CD14-positive monocyte (primary cell): ENCODE measurements at places on chromosomes 4 and X.

DNA sequence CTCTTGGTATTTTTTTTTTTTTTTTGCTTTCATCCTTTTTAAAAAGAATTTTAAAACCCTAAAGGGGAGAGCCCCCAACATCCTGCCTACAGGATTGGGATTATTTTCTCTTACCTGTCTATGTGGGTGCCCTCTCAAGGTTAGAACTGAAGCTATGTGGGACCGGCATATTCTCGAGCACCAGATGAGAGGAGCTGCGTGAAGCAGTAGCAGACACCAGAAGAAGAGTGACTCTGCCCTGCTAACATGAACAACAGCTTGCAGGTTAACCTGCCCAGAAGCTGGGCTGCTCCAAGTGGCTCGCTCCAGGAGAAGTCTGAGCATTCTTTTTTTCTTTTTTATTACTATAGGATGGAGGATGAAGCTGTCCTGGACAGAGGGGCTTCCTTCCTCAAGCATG is 102.6 kb upstream of the SLC4A4 start:
- H3K27me3 ChIP-seq, result no peaks in the 10 kb centered on the region
- no peak overlapping the region for H3K27ac ChIP-seq
- no peak for DNase-seq
- no peak overlapping the region for H3K4me3 ChIP-seq
- no peaks in the 10 kb centered on the region for H3K36me3 ChIP-seq

DNA sequence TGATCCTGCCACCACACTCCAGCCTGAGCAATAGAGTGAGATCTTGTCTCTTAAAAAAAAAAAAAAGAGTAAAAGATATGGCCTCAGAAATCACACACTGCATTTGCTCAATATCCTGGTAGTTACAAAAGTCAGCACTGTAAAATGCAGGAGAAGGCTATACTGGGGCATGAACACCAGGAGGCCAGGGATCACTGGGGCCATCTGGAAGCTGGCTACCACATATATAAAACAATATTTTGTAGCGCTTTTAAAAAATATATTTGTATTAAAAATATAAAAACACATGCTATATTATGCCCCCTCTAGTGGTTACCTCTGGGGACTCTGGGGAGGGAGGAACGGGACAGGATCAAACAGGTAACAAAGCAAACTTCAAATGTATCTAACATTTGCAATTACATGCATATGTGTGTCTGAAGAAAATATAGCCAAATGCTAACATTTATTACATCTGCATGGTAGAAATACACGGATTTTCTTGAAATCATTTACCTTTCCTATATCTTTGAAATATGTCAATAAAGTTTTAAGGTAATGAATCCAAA is 4.0 kb downstream of the C4orf46 start:
- no peak overlapping the region for H3K27ac ChIP-seq
- peaks cover 6% of the 10 kb centered on the region for H3K36me3 ChIP-seq
- H3K4me1 ChIP-seq, result peaks cover 46% of the 10 kb centered on the region
- no peaks in the 10 kb centered on the region for H3K27me3 ChIP-seq

DNA sequence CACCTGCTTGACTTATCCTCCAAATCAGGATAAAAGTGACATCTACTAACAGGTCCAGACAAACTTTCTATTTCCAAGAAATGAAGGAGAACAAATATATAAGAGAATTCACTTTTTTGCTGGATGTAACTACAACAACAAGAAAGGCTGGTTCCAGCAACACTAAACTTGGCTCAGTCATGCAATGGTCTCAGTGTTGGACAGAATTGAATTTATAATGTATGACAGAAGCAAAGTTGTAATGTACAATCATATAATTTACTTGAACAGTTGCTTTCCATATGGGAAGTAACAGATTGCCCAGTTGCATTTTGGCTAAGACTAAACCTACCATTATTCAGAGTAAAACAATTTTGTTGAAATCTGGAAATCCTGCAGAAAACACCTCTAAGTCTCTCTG is 183.3 kb upstream of the INTU start:
- no peaks in the 10 kb centered on the region for H3K36me3 ChIP-seq
- H3K27ac ChIP-seq, result no peak overlapping the region
- H3K4me3 ChIP-seq, result no peak overlapping the region
- no peaks in the 10 kb centered on the region for H3K27me3 ChIP-seq

DNA sequence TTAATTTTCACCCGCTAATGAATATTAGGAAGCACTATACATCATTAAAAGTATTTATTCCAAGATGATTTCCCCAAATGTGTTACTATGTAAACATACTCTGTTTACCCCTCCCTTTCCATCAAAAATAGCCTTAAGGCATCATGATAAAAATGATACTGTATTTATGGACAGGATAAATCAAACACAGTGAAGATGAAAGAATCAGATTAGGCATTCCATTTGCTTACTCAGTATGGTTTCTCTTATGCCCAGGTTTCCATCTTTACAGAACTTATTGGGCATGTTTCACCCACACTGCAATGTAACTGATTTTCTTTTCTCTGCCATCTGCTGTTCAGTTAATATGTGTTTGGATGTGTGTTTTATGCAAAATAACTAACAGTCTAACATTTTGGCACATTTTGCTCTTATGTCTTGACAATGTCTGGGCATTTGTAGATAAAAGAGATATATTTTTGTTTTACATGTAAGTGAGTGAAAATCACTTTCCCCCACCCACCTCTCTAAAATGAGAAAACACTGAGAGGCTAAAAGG is 445.2 kb downstream of the RPA4 start:
- no peaks in the 10 kb centered on the region for H3K27me3 ChIP-seq
- no peak for DNase-seq
- no peaks in the 10 kb centered on the region for H3K36me3 ChIP-seq
- no peaks in the 10 kb centered on the region for H3K4me1 ChIP-seq
- H3K27ac ChIP-seq, result no peak overlapping the region

- H3K36me3 ChIP-seq, result no peaks in the 10 kb centered on the region
- no peak overlapping the region for H3K27ac ChIP-seq
- H3K27me3 ChIP-seq, result no peaks in the 10 kb centered on the region
- H3K4me1 ChIP-seq, result no peaks in the 10 kb centered on the region
- DNase-seq, result no peak
These were observed 122.1 kb upstream of the GNPDA2 start for GRCh38 chr4:44848466-44848865.

- H3K27ac ChIP-seq, result no peak overlapping the region
- H3K4me3 ChIP-seq, result no peak overlapping the region
- H3K36me3 ChIP-seq, result no peaks in the 10 kb centered on the region
- DNase-seq, result no peak
- H3K4me1 ChIP-seq, result no peaks in the 10 kb centered on the region
These were observed 78.4 kb downstream of the REPS2 start for GRCh38 chrX:17024886-17025285.

GRCh38 chr4:38837849-38838248 is 18.8 kb downstream of the TLR6 start:
- no peak overlapping the region for H3K4me3 ChIP-seq
- peaks cover 15% of the 10 kb centered on the region for H3K4me1 ChIP-seq
- no peak overlapping the region for H3K27ac ChIP-seq
- H3K27me3 ChIP-seq, result no peaks in the 10 kb centered on the region
- DNase-seq, result no peak

- H3K4me3 ChIP-seq, result no peak overlapping the region
- no peaks in the 10 kb centered on the region for H3K4me1 ChIP-seq
- H3K27me3 ChIP-seq, result no peaks in the 10 kb centered on the region
- peaks cover 14% of the 10 kb centered on the region for H3K36me3 ChIP-seq
These were observed 39.5 kb downstream of the NSD2 start for GRCh38 chr4:1910643-1911042.

GRCh38 chr4:140944572-140944971 is 188.4 kb upstream of the TBC1D9 start:
- no peak overlapping the region for H3K27ac ChIP-seq
- no peaks in the 10 kb centered on the region for H3K27me3 ChIP-seq
- DNase-seq, result no peak
- no peaks in the 10 kb centered on the region for H3K4me1 ChIP-seq
- no peak overlapping the region for H3K4me3 ChIP-seq

DNA sequence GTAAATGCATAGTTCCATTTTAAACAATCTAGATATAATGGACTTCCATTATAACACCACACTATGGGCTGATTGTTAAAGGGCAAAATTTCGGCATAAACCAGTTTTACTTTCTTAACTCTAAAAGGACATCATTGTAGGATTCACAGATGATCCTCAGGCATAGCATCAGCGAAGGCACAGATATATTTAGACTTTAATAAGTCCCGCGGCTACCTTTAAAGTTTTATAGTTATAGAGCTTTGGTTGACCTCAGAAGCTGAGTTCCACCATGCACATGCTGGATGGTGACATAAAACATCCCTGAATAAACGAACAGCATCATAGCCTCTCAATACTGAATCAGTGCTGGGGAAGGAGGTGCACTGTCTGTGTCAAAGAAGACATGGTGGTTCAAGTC is 125.0 kb upstream of the PDLIM3 start:
- no peak overlapping the region for H3K27ac ChIP-seq
- no peaks in the 10 kb centered on the region for H3K4me1 ChIP-seq
- no peak for DNase-seq
- no peaks in the 10 kb centered on the region for H3K27me3 ChIP-seq
- no peaks in the 10 kb centered on the region for H3K36me3 ChIP-seq

DNA sequence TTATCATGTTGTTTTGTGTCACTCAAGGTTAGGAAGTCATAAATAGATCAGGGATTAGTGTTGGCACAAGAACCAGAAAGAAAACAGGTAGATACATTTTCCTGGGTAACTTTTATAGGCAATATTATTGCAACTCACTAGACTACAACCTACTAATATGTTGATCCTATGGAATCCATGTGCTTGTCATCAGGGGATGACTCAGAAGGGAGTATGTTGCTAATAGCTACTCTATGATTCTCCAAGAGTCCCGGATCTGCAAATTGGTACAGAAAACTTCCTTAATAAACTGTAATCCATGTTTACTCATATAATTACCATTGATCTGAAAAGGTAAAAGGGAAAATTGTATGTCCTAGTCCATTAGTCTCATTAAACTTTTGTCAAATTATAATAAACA is 11.7 kb upstream of the GNRHR start:
- no peak for DNase-seq
- no peaks in the 10 kb centered on the region for H3K4me1 ChIP-seq
- H3K4me3 ChIP-seq, result no peak overlapping the region

- H3K27me3 ChIP-seq, result peaks cover 4% of the 10 kb centered on the region
- H3K36me3 ChIP-seq, result no peaks in the 10 kb centered on the region
- DNase-seq, result no peak
- no peaks in the 10 kb centered on the region for H3K4me1 ChIP-seq
These were observed 772 bp upstream of the PABPC4L start for GRCh38 chr4:134202166-134202956.

GRCh38 chrX:5702890-5703289 is 525.8 kb downstream of the NLGN4X start:
- H3K27me3 ChIP-seq, result no peaks in the 10 kb centered on the region
- no peaks in the 10 kb centered on the region for H3K4me1 ChIP-seq
- H3K27ac ChIP-seq, result no peak overlapping the region

GRCh38 chr4:180060159-180060889 is 2182.9 kb upstream of the TENM3 start:
- DNase-seq, result no peak
- H3K36me3 ChIP-seq, result no peaks in the 10 kb centered on the region
- H3K4me1 ChIP-seq, result no peaks in the 10 kb centered on the region

DNA sequence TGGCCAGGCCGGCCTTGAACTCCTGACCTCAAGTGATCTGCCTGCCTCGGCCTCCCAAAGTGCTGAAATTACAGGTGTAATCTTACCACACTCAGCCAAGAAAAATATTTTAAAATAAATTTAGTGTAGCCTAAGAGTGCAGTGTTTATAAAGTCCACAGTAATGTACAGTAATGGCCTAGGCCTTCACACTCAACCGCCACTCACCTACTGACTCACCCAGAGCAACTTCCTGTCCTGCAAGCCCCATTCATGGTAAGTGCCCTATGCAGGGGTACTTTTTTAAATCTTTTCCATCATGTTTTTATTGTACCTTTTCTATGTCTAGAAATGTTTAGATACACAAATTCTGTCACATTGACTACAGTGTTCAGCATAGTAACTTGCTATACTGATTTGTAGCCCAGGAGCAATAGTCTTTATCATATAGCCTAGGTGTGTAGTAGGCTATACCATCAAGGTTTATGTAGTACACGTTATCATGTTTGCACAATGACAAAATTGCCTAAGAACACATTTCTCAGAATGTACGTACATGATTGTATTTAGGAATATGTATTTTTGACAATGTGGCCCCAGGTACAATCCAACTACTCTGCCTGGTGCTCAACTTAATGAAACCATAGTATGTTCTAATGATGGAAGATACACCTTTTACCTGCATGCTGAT is 455.2 kb downstream of the PCDH7 start:
- DNase-seq, result no peak
- H3K36me3 ChIP-seq, result no peaks in the 10 kb centered on the region
- no peak overlapping the region for H3K27ac ChIP-seq
- no peak overlapping the region for H3K4me3 ChIP-seq

- no peak overlapping the region for H3K4me3 ChIP-seq
- peaks cover 15% of the 10 kb centered on the region for H3K4me1 ChIP-seq
- no peak for DNase-seq
- no peaks in the 10 kb centered on the region for H3K27me3 ChIP-seq
These were observed 21.9 kb downstream of the PTTG2 start for GRCh38 chr4:37981844-37982720.

DNA sequence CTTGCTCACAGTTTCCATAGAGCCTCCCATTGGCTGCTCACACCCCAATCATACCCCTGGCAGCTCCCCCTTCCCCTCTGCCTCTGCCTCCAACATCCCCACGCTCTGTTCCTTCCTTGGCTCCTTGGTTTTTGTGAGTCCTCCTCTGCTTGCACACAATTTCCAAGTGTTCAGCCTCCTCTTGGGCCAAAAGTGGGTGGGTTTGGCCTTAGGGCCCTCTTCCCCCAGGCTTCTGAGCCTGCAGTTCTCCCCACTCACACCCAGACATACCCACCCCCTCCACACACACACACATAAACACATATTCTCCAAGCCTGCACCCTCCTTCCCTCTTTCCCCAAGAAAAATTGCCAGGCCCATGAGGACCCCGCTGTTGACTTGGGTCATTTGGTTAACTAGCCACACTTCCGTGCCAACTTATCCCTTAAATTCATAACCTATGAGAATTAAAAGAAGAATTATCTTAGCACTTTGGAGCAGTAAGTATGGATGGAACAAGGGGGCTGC is 4.5 kb downstream of the APLN start:
- H3K27ac ChIP-seq, result no peak overlapping the region
- peaks cover 28% of the 10 kb centered on the region for H3K27me3 ChIP-seq
- no peaks in the 10 kb centered on the region for H3K36me3 ChIP-seq
- H3K4me3 ChIP-seq, result no peak overlapping the region

DNA sequence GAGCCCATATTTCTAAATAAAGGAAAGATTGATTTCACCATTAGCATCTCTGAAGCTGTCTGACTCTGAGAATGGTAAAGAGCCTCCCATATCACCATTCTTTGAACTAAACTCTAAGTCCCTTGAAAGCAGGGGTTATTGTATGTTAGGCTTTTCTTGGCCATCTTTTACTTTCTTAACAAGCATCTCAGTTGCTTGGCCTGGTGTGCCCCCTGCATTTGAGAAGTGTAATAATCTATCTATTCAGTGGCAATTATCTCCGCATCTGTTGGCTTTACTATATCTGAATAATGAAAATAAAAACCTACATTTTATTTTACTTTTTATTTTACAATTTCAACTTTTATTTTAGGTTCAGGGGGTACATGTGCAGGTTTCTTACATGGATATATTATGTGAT is 128.3 kb upstream of the ARMCX2 start:
- no peaks in the 10 kb centered on the region for H3K27me3 ChIP-seq
- no peak for DNase-seq
- H3K27ac ChIP-seq, result no peak overlapping the region
- no peak overlapping the region for H3K4me3 ChIP-seq
